GM12878 (cell line): ENCODE measurements at places on chromosomes 1 and 21. TPM values are rescaled to one million over a fixed set of nuclear protein-coding genes. Genes with fewer than 3 reads are reported as not detected.

Gene GNG4
- 0.11 TPM in 1 of 2 replicates, not detected in the other for total RNA-seq

Gene HLX
- total RNA-seq: 2.3 and 3.0 TPM in 2 replicates

Gene SPRR2E
- total RNA-seq: not detected in 2 replicates

Gene KRTAP19-3
- not detected in 2 replicates for total RNA-seq

Gene MIXL1
- total RNA-seq: 0.23 and 0.40 TPM in 2 replicates

- no peak for DNase-seq
These were observed 415.5 kb downstream of the DPYD start for GRCh38 chr1:97505289-97505688.

DNA sequence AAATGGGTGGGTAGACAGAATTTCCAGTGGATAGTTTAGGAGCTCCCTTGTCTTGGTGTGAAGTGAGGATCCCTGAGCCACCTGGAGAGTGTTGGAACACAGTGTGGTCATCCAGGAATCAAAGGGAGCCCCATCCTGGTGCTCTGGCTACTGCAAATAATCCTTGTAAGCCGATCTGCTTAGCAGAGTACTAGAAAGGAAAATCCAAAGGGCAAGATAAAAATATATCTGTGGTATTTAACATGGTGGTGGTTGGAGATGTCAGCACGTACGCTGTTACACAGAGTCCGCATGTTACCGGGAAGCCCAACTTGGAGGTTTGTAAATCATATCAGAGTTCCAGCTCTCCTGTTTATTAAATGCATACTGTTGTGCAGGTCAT lies 39.0 kb downstream of the VANGL1 start:
- DNase-seq: no peak

- no peak for DNase-seq
These were observed 31.0 kb downstream of the PALMD start for GRCh38 chr1:99676876-99677275.

GRCh38 chr1:162822391-162823200 lies 32.1 kb downstream of the HSD17B7 start:
- no peak for DNase-seq

GRCh38 chr1:70856201-70856600 lies 191.4 kb downstream of the PTGER3 start:
- DNase-seq: no peak

GRCh38 chr1:87418048-87418447 lies 89.4 kb downstream of the LMO4 start:
- DNase-seq: no peak

GRCh38 chr1:184212649-184213314 lies 161.3 kb downstream of the TSEN15 start:
- no peak for DNase-seq

GRCh38 chr1:102498929-102499328 lies 502.2 kb upstream of the OLFM3 start:
- DNase-seq: no peak

- DNase-seq: no peak
These were observed 1.4 kb downstream of the NIT1 start for GRCh38 chr1:161119092-161119903.

- DNase-seq: no peak
These were observed 81.5 kb downstream of the DMRTB1 start for GRCh38 chr1:53540604-53541262.

GRCh38 chr1:63691701-63692425 lies 82.0 kb upstream of the ROR1 start:
- DNase-seq: no peak

- DNase-seq: no peak
These were observed 44.8 kb upstream of the FBXO28 start for GRCh38 chr1:224069138-224069537.

- no peak for DNase-seq
These were observed 312 bp downstream of the KIAA2013 start for GRCh38 chr1:11925938-11926292.
